Pons (tissue), 1 donor: ENCODE measurements at places on chromosomes 5 and 9.

GRCh38 chr9:113807173-113808061, 68.7 kb upstream of the ZNF618 start:
- DNase-seq = peak; percentile 45

- no peak for DNase-seq
Observed at GRCh38 chr5:56291661-56292374, 58.7 kb upstream of the ANKRD55 start.

GRCh38 chr5:79301046-79301712, 65.2 kb downstream of the JMY start:
- DNase-seq = no peak

GRCh38 chr5:160497878-160498277, 76.2 kb downstream of the PTTG1 start:
- no peak for DNase-seq

DNA sequence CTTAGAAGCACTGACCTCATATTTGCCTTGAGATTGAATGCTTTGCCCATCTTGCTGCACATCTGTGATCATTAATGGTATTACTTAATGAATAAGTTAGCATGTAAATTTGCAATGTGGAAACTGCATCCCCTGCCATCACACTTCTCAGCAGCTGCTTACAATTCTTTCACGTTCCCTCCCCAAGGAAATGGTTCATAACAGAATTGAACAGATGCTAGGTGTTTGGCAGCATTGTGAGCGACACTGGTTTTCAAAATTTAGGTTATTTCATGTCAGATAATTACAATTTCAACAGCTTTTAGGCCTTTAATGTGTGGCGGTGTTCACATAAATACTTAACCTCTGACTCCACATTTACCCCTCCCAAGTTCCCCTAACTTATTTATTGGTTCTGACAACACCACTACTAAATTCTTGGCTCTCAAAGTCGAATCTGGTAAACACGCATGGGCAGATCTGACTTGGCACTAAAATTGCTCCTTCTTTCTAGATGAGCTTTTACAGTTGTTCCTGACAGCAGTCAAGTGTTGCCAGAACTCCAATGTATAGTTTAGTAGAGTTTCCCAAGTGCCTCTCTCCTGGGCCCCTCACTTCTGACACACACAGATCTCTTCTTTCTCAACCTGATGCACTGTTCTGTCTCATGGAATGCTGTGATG, 46.8 kb downstream of the SLC1A3 start:
- no peak for DNase-seq

DNA sequence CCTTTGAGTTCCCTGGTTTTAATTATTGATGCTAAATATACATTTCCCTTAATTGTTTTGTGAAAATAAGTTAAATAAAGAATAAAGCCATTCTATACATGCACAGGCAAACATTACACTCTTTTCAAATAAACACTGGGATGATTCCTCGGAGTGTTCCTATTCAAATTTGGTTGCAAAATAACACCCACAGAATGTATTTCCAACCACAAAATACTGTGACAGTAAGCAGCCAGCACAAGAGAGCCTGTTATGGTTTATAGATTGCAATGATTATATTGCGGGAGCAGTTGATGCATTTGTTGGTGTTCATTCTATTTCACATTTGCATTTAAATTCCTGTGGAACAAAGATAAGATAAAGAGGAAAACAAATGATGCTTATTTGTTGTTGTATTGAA, 632.6 kb upstream of the WWC1 start:
- DNase-seq = no peak

DNA sequence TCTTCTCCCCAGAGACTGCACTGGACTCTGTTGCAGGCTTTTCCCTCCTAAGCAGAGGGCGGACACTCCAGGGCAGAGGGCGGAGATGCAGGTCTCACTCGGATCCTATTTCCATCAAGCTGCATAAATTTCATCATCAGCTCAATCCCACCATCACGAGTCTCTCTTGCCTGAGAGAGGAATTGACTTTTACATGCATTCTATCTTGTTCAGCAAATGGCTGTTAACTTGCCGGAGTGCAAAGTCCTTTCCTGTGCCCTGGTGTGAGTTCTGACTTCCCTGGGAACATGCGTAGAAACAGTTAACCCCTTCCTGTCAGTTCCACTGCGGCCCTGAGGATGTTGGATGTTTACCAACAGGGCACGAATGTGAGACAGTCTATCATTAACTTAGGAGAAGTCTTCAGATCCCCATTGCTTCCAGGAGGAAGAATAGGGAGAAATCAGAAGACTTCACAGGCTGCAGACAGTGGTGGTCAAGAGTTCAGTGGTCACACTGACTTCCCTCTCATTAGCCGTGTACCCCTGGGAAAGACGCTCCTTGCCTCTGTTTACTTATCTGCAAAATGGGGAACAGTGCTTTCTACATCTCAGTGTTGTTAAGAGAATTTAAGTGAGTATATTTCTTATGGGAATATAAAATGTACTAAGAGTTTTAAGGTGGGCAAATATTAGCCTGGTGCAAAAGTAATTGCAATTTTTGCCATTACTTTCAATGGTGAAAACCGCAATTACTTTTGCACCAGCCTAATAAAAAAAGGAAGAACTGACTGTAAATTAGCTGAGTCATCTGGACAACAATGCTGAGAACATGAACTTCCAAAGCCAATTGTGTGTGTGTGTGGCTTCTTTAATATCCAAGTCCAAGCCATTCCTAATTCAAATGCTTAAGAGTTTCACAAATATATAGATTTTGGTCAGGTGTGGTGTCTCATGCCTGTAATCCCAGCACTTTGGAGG, 248.0 kb downstream of the DRD1 start:
- DNase-seq = no peak

DNA sequence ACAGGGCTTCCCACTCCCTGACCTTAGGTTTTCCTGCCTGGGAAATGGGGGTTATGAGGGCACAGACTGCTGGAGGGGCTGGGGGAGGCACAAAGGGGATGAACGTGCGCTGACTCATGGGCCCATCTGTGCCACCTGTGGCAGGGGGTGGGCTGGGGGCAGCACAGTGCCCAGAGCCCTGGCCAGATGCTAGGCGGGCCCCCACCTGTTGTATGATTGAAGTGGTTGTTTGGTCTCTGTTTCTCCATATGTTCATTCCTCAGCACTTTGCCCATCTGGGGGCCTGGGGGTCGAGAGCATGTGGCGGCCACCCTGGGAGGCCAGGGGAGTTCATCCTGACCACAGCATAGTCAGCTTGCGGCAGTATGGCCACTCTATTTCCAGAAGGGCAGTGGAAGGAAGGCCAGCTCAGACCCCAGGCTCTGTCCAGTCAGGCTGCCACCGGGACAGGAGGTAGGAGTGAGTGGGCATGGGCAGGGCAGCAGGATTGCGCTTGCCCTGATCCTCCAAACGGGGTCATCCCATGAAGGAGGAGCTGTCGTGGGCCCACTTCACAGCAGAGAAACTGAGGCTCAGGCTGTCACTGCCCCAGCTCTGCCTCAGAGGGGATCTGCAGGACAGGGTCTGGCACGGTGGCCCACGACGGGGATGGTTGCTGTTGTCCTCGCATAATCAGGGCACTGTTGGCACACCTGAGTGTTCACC, 841 bp upstream of the NINJ1 start:
- DNase-seq = no peak

GRCh38 chr5:174972291-174972690, 247.9 kb downstream of the MSX2 start:
- DNase-seq = no peak

DNA sequence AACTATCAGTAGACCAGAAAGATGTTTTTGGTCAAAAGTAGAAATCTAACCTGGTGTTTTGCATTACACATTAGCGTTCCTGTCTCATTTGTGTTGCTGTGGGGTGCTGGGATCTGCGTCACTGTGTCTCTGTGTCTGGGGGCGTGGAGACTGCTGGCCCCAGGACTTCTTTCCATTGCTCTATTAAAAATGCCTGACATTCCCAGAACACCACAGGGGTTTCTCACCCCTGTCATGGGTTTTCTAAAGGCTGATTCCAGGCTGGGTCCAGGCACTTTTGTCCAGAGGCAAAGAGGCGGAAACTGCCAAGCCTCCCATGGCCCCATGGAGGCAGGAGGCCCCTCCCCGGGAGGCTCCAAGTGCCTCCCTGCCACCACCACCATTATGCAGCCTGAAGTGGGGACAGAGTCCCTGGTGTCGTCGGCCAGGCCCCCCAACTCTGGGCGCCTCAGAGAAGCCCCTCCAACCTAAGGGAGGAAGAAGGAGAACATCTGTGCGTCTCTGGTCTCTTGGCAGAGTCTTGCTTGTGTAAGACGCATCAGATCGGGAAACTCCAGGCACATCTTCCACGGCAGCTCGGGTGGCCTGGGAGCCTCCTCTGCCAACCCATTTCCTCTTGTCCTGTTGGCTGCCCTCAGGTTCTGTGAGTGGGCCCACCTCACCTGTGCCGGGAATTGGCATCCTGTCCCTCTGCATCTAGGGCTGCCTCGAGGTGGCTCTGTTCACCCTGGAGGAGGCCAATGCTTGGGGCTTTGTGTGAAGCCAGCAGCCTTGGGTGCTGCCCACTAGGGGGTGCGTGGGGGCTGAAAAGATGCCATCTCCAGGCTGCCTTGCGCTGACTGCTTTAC, 13.8 kb upstream of the PLEKHG4B start:
- DNase-seq = no peak
